ENCODE measurements at places on chromosomes 7 and 10. TPM values are rescaled to one million over a fixed set of nuclear protein-coding genes. Genes with fewer than 3 reads are reported as not detected.

DNA sequence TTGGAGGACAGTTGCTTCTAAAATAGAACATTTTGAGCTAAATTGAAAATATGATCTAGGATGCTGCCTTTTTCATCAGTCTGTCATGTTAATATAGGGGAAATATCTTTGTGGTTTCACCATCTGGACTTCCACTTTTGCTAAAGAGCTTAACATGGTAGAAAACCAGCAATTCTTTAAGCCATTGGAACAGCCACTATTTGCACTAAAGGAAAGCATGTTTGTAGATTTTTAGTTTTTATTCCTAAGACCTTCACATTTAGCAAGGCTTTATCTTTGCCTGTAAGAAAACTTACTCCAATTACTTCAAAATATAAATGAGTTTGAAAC, 291.0 kb downstream of the RNLS start:
- DNase-seq: no peak

DNA sequence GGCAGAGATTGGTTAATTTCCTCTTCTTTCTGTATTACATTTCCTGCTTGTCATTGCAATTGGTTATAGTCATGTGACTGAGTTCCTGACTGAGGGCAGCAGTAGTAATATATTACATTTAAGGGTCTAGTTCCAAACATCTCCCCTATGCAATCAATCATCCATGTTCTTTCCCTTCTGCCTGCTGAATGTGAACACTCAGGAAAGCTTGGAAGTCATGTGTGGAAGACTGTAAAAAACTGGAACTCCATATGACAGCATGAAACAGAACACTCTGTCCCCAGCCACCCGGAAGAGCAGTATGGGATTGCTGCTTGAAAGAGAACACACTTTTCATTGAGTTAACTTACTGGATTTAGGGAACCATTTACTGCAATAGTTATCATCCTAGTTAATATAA, 459.7 kb upstream of the SEMA3A start:
- DNase-seq: no peak

Gene MET
- total RNA-seq: 3.2 TPM

Gene SLC16A12
- not detected for total RNA-seq
